ENCODE measurements at places on chromosomes 12 and 14.

- DNase-seq, result no peak
These were observed 233.2 kb downstream of the NRXN3 start for GRCh38 chr14:78403278-78403815.

DNA sequence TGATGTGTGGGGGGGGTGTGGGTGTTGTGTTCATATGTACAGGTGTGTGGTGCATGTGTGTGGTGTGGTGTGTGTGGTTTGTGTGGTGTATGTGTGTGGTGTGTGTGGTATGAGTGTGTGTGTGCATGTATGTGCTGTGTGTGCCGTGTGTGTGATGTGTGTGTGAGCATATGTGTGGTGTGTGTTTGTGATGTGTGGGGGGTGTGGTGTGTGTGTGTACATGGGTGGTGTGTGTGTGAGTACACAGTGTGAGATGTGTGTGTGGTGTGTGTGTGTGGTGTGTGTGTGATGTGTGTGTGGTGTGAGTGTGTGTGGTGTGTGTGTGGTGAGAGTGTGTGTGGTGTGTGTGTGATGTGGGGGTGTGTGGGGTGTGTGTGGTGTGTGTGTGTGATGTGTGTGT lies 24.5 kb upstream of the CMKLR1 start:
- DNase-seq, result no peak

DNA sequence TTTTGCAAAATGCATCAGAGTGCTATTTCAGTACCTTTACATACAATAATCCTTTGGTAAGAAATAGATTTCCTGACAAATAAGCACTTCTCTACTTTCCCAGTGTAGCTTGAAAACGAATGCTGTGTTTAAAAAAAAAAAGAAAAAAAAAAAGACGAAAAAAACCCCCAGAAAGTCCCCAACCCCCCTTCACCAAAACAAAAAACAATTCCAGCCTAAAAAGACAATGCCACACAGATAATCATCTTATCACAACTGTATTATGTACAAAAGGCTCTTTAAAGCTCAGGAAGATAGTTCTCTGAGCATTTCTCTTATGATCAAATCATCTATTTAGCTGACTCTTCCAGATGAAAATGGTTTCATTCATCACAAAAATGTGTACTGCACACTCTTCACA lies 1.6 kb downstream of the FERMT2 start:
- DNase-seq, result no peak

DNA sequence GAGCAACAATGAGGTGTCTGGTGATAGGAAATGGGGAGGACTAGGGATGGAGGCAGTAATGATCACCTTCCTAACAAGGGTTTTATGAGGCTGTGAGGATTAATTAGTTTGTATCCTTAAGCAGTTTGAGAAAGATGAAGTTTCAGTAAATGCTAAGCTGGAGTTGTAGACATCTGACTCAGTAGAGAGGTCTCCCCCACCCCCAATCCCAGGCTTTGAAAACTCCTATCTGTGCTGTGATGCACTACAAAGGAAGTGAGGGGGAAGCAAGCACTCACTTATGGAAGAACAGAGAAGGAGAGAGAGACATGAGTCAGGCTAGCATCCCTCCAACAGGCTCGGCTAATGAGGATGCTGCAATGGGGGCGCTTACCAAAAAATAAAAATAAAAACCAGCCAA lies 5.5 kb upstream of the BCL11B start:
- no peak for DNase-seq

DNA sequence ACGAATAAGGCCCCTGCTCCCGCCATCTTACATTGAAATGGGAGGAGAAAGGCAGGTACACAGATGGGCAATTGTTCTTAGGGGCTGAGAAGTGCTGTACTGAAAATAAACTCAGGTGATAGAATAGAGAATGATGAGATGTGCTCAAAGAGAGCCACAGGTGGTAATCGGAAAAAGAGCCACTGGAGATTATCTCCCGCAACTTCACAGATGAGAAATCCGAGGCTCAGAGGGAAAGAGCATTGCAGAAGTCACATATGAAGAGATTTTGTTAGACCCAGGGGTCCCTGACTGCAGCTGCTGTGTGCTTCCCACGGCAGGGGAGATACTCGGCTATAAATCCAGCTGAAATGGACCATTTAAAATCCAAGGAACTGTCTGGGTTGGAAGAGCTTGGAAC lies 73.7 kb downstream of the PRIMA1 start:
- DNase-seq, result no peak

DNA sequence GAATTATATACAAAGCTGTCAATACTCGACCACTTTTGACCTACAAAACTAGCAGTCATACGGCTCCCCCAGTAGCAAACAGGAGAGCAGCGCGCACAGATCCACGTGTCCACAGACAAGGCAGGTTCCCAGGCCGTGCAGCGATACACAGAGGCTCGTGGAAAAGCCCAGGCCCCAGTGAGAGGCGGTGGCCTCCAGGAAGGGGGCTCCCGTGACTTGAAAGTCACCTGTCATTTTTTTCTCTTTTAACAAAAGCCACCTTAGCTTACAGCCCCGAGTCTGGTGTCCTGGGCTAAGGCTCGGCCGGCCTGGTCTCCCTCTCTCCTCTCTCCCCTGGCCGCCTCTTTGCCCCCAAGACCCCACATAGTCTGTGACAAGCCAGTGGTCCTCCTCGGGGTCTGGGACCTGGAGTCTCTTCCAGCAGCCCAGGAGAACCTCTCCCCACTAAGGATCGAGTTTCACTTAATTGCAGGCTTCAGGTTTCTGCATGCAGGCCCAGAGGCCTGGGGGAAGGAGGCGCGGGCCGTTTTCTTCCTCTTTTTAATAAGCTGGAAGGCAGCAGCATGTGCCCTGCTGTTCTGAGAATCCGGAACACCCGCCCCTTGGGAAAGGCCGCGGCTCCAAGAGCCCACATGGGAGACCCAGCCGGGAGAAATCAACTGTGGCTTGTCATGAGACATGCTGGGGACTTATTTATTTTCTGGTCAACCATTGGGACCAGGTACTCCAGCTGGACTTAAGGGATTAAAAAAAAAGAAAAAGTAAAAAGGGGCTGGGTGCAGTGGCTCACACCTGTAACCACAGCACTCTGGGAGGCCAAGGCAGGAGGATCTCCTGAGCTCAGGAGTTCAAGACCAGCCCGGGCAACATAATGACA lies 15.9 kb downstream of the NCOR2 start:
- DNase-seq, result peak; percentile 37

DNA sequence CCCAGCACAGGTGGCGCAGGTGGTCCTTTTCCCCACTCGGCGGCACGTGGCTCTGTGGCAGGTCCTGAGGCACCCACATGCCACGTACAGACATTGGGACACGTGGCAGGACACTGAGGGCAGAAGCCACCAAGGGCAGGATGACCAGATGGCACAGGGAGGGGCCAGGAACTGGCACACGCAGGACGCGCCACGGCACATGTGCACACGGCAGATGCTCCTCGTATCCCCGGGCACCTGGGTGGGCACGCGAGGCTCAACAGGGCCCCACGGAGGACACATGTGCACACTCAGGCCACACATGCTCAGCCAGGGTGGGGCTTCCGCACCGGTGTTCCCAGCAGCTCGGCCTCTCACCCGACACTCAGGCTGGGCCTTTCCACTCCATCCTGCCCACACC lies 52.0 kb downstream of the FBRSL1 start:
- DNase-seq, result no peak

GRCh38 chr14:36438883-36439282 lies 81.1 kb downstream of the NKX2-1 start:
- no peak for DNase-seq

DNA sequence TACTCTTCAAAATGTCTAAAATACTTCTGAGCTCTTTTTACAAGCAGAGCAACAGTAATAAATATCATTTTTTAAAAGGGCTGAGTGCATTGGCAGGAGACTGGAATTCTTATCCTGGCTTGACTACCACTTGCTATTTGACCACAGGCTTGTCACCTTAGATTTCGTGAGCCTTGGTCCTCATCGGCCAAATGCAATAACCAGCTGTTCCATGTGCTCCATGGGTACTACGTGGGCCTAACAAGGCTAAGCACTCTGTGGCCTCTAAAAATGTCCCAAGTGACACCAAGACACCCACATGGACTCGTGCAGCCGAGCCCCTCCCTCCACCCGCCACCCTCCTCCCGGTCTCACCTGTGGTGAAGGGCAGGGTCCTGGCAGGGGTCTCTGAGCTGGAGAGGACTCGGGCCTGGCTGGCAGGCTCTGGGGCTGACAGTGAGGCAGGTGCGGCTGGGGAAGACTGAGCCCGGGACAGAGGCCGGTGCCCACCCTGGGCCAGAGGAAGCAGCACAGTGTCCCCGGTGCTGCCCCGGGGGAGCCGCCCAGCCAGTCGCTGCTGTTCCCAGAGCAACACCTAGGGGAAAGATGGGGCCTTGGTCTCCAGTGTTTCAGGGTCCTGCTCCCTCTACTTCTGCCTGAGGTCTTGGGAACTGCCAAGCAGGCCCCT lies 20.1 kb downstream of the SLC48A1 start:
- no peak for DNase-seq

DNA sequence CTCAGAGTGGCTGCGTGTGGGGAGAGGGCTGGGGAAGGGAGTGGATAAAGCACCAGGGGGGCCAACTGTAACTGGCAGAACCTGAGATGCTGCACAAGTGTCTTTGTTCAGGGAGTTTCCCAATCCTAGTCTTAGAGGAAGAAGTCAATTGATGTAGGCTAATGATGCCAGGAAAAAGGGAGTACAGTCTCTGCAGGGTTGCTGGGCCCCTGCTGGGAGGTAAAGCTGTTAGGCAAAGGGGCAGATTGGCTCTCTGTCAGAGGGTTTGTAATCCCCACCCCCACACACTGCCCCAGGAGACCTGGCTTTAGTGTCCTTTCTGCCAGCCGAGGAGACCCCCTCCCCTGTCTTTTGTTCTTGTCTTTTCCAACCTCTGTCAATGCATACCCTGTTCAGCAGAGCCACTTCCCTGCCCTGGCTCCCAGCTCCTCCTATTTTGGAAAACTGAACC lies 178.4 kb downstream of the KCNA5 start:
- no peak for DNase-seq

- no peak for DNase-seq
These were observed 839.2 kb downstream of the SLC6A15 start for GRCh38 chr12:84073401-84073800.

- DNase-seq, result no peak
These were observed 7.9 kb upstream of the NYNRIN start for GRCh38 chr14:24390701-24391468.

DNA sequence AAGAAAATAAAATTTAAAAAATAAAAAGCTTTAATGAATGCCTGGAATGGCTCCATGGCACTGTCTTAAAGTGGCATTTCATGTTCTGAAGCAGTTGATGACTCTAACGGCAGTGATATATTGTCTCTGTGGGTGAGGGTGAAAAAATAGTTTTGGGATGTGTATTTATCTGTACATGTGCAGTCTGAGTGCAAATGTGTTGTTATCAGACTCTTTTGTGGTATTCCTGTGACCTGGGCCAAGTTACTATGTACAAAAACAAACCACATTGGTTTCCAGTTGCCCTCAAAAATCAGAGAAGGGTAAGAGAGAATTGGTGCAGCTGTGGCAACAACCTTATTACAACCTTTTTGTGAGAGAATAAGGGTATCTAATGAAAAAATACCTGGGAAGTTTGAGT lies 81.7 kb upstream of the CCDC91 start:
- no peak for DNase-seq
